ENCODE measurements at places on chromosomes 6 and 20.
A peak's percentile ranks its signal among the peaks of the same experiment; 100 is the strongest.

- DNase-seq: no peak
These were observed 96.2 kb downstream of the RREB1 start for GRCh38 chr6:7203939-7204338.

DNA sequence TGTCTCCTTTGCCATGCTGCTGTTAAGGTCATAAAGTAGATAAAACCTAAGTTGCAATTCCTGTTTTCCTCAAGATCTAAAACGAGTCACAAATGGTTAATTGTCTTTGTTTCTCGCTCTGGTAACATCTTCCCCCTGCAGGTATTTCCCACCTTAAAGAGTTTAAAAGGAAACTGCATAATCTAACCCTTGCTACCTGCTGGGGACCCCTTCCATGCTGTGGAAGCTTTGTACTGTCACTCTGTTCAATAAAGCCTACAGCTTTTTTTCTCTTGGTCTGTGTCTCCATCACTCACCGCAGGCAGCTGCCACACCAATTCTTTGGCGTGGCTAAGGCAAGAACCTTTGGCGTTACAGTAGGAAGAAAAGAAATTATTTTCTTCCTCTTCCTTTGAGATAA, 117.7 kb upstream of the GJE1 start:
- no peak for DNase-seq

- DNase-seq: no peak
These were observed 118.3 kb upstream of the MTHFD1L start for GRCh38 chr6:150747155-150747554.

DNA sequence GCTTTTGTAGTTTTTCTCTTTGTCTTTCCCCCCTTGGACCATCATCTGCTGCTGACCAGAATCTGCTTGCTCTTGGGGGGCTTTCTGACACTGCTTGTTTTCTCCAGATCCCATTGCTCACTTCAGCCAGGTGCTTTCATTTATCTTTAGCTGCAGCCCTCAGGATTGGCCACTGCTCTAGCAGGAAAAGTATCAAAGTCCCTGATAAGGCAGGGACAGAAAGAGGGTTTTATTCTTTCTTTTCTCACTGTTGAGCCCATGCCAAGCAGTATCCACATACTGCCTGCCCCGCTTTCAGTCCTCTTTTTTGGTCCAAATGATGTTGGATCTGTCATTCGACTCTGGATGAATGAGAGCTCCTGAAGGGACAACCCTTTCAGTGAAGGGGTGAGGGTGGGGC, 141.4 kb downstream of the DNAH8 start:
- DNase-seq: no peak

GRCh38 chr6:24664046-24664987, 2.4 kb downstream of the TDP2 start:
- no peak for DNase-seq

DNA sequence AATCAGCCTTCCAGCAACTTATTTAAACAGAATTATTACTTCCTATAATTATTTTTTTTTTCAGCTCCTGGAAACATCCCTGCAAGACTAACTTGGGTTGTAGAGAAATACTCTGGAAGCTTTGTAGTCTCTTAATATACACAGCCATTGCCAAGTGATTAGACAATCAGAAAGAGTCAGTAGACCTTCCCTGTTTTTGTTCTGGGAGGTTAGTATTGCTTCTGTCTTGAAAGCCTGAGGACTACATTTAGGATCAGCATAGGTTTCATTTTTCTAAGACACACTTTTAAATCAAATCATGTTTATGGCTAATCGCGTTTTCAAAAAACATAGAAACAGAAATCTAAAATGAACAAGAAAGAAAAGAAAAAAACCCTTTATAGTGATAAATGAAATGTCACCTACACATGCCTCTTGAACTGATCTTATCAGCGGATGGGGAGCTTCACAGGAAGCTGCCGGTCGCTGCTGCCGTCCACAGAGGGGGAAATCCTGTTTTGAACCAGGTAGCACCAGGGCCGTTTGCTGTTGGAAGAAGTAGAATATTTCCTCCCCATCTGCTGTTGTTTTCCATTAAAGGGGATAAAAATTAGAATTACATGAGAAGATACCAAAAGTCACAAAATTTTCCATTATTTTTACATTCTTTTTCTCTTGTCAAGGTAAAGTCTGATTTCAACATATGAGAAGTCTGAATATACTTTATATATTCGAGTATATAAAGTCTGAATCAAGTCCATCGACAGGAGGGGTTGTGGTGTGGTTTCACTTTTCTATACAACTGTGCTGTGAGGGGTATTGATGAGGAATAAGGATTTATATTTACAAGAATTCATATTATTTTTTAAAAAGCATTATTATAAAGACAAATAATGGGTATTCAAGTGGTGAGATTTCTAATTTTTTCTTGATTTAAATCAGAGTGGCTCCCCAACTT, 94.6 kb downstream of the ARMC2 start:
- peak; percentile 47 for DNase-seq

DNA sequence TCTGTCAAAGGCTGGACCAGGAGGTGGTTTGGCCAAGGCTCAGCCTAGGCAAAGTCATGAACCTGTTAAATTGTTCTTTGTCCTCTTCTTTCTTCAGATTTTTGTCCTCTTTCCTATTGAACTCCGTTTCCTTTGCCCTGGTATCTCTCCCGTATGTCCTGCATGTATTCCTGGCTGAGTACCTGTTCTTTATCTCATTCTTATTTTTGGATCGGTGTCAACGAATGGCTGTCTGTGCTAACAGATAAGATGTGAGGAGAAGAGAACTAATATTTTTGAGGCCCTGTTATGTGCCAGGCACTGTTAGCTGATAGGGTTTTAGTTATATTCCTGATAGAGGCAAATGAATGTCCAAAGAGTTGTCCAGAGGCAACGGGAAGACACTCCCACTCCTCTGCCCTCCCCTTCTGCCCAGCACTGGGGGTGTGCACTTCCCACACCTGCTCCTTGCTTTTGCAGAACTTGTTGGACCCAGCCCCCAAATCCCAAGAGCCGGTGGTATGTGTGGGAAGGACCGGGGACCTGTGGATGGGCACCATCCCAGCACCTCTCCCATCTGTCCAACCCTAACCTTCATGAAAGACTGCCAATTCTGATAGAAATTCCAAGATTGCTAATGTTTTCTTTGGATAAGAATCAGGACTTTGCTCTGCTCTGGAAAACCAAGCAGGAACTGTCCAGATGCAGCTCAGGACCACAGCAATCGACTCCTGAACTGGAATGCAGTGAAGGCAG, 20.6 kb downstream of the MMP24OS start:
- DNase-seq: no peak

DNA sequence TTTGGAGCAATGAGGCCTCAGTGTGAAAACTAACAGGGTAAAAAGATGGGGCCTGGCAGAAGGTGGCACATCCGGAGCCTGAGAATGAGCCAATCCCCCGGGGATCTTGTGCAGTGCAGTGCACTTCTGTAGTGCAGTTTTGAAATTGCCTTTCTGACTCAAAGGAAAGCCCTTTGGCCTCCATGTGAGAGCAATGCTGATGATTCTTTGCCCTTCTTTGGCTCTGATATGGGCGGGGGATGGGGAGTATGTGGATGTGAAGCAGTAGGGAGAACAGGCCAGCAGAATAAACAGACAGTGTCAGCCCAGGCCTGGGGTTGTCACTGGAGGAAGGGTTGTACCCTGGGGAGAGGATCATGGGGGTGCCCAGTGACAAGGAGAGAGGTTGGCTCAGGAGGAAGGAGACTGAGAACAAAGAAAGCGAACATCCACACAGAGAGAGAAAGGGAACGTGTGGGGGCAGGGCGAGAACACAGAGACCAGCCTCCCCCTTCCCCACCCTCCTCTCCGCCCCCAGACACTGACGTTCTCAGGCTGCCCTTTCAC, 351.2 kb downstream of the CDC5L start:
- peak; percentile 89 for DNase-seq

- no peak for DNase-seq
These were observed 91.3 kb downstream of the SHLD1 start for GRCh38 chr20:5841522-5841921.

DNA sequence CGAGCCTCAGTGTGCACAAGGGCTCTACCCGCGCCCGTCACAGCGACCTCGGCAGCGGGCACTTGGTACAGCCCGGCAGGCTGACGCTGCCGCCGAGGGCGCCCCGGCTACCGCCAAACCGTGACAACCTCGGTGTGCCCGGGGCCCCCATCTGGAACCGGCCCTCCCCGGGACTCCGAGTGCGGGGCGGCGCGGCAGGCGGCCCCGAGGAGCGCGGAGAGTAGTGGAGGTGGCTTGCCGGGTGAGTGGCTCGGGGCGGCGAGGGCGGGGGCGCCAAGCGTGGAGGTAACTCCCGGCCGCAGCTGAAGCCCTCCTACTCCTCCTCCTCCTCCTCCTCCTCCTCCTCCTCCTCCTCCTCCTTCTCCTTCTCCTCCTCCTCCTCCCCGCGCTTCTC, at the start of gene ISM1:
TSS of gene ISM1 (plus strand) at position 371 of the 394 bp plus-strand sequence. CDS start 503 bp downstream, outside the sequence.
- no peak for DNase-seq

GRCh38 chr6:43873806-43874714, 104.0 kb downstream of the VEGFA start:
- DNase-seq: no peak

GRCh38 chr6:69953491-69953890, 87.1 kb downstream of the COL19A1 start:
- no peak for DNase-seq

DNA sequence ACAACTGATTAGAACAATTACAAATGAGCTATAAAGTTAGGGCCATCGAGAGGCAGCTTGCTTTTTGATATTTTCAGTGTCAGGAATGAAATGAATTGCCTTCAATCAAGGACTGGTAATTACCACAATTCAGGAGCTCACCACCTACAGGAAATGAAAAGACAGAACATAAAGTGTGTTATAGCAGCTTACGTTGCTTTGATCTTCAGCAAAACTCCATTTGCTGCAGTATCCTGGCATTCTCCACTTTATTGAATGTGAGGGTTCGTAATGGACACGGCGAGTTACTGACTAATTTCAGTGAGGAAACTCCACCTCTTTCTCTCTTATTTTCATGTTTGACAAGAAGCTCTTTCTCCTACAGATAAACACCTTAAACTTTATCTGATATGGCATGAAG, 440.0 kb upstream of the HSF2 start:
- no peak for DNase-seq

- DNase-seq: no peak
These were observed 363.1 kb upstream of the AGPAT4 start for GRCh38 chr6:161636882-161637430.

DNA sequence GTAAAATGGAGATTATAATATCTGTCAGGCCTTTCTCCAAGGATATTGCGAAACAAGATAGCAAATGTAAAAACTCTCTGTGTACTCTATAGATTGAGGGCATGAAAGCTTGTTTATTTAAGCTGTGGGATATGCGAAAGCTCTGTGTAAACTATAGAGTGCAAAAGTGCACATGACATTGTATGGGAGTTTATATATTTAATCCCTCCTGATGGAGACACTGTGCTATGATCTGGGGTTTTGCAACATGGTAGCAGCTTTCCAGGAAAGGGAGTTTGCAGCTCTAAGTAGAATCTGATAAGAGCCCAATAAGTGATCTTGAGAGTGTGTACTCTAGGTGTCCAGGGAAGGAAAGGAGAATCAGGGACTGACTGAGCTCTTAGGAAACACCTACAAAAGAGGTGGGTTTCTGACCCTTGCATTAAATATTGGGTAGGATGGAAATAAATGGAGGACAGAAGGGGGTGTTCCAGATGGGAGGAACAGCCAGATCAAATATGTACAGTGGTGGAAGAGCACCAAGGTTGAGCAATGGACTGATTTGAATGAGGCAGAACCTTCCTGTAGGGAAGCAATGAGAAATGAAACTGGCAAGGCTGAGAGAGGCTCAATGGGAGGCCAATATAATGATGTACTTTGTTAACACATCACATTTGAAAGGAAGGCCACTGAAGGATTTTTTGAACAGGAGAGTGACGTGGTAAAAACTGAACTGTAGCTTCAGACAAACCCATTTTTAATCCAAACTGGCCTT, 450.1 kb downstream of the GJA1 start:
- DNase-seq: no peak

- no peak for DNase-seq
These were observed 763 bp downstream of the ZKSCAN8 start for GRCh38 chr6:28142446-28142845.

GRCh38 chr20:11158146-11158545, 484.3 kb upstream of the JAG1 start:
- DNase-seq: no peak

DNA sequence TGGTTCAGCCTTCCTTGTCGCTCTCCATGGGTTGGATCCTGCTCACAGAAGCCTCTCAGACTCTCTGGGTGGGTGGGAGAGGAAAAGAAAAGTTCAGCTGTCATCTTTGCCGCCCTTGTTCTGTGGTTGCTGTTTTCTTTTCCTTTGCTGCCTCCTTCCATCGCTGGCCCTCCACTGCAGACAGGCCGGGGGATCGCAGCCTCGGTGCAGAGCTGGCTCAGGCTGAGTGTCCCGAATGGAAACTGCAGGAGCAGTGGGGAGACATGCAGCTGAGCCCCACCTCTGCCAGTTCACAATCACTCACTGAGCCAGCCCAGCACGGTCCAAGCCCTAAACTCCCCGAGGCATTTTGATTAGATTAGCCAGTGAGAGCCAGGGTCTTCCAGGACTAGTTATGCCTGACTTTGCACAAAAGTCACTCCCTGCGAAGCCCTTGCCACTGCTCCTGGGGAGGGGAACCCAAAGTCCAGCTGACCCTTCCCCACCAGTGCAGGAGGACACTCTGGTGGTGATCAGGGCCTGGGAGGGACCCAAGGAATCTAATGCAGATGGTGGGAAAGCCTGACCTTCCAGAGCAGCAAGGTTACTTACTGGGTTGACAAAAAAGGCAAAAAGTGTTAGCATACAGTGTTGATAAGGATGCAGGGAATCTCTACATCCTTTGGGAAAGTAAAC, 14.0 kb downstream of the NRN1 start:
- DNase-seq: peak; percentile 77

GRCh38 chr6:75855052-75855451, 106.0 kb downstream of the MYO6 start:
- no peak for DNase-seq

DNA sequence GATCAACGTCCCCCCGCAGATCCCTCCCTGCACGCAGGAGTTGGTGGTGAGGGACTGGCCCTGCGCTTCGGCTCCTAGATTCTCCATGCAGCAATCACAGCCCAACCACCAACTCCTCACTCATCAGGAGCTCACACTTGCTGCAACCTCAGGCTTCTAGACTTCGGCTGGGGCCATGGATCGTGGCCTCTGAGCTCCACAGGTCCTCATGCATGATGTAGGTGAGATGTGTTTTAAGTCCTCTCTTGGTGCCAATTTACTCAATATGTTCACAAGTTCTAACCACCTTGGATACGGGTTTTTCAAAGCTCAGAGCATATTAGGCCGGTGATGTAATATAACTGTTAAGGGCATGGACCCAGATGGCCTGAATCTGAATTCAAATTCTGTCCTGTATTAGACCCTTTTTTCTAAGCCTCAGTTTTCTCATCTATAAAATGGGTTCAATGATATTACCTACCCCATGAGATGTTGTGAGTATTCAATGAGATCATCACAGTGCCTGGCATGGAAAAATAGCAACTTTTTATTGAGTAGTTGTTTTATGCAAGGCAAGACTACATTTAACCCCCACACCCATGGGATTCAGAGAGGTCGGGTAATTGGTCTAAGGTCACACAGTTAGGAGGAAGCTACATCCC, 31.0 kb downstream of the SUN5 start:
- DNase-seq: no peak

- DNase-seq: no peak
These were observed 54.9 kb downstream of the SESN1 start for GRCh38 chr6:109039795-109040194.

- no peak for DNase-seq
These were observed 445.4 kb upstream of the DEFB115 start for GRCh38 chr20:30811885-30812671.

Measured in esophagus muscularis mucosa (tissue), 4 donors.